ENCODE measurements at places on chromosomes 12 and 14.
A peak's percentile ranks its signal among the peaks of the same experiment; 100 is the strongest.

DNA sequence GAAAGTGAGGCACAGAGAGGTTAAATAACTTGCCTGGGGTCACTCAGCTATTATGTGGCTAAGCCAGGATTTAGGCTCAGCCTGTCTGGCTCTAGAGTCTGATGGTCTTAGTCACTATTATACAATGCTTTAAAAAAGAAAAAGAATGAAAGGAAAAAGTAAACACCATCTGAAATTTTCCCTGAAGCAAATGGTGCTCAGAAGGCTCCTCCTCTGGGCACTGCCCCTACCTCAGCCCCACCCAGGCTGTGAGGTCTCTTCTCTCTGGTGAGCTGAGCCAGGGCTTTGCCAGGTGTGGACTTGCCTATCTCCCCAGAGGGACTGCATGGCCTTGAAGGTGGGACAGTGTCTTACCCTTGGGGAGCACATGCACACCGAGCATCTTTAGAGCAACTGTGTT, 117.5 kb upstream of the DYRK2 start:
- DNase-seq = no peak

GRCh38 chr12:125185311-125185739, 120.1 kb downstream of the AACS start:
- DNase-seq = no peak

- DNase-seq = peak; percentile 58
These were observed 608 bp downstream of the PTGES3 start for GRCh38 chr12:56687223-56688128.

DNA sequence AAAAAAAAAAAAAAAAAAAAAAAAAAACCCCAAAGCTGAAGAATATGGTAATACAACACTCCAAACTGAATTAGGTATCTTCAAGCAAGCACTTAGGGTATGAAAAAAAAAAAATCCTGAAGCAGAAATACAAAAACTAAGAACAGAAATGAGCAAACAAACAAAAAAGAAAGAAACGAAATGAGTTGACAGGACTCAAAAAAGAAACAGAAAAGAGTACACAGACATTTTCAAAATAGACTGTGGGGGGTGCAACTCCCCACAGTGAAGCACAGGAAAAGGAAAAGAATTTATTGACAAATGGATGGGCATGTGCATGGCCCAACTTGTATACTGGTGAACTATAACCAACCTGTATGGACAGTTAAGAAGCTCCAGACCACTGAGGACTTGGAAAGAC, 24.6 kb downstream of the RPS6KA5 start:
- no peak for DNase-seq

- no peak for DNase-seq
These were observed 27.2 kb upstream of the LRRK2 start for GRCh38 chr12:40197590-40197989.
